Caki2 (cell line): ENCODE measurements at places on chromosomes 7 and 10. TPM values are rescaled to one million over a fixed set of nuclear protein-coding genes. Genes with fewer than 3 reads are reported as not detected.

- no peak for DNase-seq
Measured at GRCh38 chr10:28180654-28181053, 122.2 kb downstream of the MPP7 start.

- DNase-seq, result no peak
Measured at GRCh38 chr7:157717211-157718174, 380.7 kb downstream of the DNAJB6 start.

- no peak for DNase-seq
Measured at GRCh38 chr7:142789441-142789840, 18.7 kb downstream of the PRSS2 start.

DNA sequence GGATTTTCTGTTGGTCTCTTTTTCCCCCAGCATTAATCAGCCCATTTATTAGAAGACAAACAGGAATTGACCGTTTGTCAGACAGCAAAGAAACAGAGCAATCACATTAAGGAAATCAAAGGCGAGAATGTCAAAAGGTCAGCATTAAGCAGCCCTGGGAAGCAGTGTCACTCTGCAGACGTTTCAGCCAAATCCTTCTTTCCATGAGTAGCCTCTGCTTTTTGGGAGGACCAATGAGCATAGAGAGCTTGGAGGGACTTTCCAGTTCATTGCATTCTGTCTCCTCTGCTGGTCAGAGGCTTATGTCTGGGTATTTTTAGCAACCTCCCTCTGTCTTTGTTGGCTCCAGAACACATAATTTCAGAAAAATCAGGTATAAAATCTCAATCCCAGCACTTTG, 481.4 kb downstream of the GALNT17 start:
- peak; percentile 27 for DNase-seq

DNA sequence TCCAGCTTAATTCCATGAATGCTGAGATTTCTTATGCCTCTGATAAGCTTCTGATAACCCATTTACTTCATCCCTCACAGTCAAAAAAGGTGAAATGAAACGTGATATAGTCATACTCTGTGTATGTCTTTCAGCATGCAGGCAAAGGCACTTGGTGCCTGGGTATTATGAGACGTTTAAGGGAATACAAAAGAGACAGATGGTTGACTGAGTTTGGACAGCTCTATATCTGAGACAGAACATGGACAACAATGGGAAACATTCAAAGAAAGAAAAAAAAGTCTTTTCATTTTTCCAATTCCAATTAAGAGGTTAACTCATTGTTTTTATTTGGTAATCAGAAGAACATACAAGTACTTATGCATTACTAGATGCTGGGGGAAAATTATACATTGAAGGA, 96.2 kb downstream of the PPP1R17 start:
- no peak for DNase-seq

DNA sequence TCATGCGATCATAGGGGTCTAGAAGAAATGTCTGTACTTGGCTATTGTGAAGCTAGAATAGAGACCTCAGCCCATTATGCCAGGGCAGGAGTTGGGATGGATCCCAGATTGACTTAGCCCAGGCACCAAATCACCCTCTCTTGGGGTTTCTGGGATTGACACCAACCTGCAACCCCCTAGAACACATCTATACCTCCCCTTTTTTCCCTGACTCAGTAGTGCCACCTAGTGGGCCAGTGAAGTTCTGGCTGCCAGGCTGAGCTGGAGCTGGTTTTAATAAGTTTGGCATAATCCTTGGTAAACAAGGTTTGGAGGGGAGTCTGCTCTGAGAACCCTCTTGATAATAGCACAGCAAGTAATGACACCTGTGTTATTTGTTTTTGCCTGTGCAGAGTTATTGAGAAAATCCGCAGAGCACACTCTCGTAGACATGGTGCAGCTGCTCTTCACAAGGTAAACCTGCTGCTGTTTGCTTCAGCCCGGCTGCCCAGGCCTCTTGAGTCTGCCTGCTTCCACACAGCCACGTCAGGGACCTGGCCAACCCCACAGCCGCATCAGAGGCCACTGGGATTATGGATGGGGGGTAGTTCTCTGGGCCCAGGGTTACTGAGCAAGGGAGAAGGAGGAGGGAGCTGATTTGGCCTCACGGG, 43.3 kb upstream of the NFKB2 start:
- DNase-seq, result peak; percentile 58

DNA sequence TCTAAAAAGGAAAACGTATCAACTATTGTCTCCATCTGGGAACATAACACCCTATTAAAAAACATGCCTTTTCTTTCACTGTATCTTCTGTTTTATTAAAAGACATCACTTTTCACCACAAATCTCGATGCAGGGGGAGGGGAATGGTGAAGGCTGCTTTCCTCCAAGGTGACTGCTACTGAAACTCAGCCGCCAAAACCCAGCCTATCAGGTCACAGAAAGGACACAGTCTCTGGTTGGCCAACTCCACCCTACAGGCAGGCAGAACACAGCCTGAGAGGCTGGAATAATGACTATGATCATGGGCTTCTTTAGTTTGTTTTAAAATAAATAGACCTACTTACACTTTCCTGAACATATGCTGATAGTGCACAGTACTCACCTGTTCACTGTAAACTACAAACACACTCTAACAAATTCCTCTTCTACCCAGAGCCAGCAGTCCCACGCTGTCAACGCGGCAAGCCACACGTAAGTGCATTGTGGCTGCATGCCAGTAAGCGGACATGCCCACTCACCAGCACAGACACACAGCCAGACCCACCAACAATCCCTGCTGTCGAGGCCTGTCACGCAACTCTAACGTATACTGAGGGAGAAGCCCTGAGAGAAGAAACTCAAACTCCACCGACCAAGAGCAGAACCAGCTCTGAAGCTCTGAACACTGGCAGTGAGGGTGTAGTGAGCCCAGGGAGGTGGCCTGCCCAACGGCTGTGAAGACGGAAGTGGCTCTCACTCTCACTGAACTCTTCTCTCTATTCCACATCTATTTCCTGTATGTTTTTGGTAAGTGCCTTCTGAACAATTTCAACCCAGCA, 41.8 kb downstream of the NCAPG2 start:
- DNase-seq, result no peak

The SLC18A2 gene
- not detected in 2 replicates for total RNA-seq

The SRRT gene
- total RNA-seq, result 72.5 and 75.8 TPM in 2 replicates

The ATP6V0A4 gene
- 1.4 TPM in 1 of 2 replicates, not detected in the other for total RNA-seq

The SOSTDC1 gene
- 0.26 TPM in 1 of 2 replicates, not detected in the other for total RNA-seq

The LIPA gene
- 49.8 and 61.0 TPM in 2 replicates for total RNA-seq

The PRLHR gene
- not detected in 2 replicates for total RNA-seq

The EPDR1 gene
- 250 and 305 TPM in 2 replicates for total RNA-seq
